ENCODE measurements at places on chromosomes 2 and 18. TPM values are rescaled to one million over a fixed set of nuclear protein-coding genes. Genes with fewer than 3 reads are reported as not detected.

DRC1 gene
- 2.2 TPM for total RNA-seq

ZEB2 gene
- 925 TPM for total RNA-seq

SPEG gene
- 24.7 TPM for total RNA-seq

IL1RL2 gene
- 0.63 TPM for total RNA-seq

CD207 gene
- not detected for total RNA-seq

EMILIN1 gene
- 2.2 TPM for total RNA-seq

HADHB gene
- total RNA-seq, result 47.0 TPM

ITGB6 gene
- total RNA-seq, result not detected

MLPH gene
- not detected for total RNA-seq

COL6A3 gene
- total RNA-seq, result 2.8 TPM

CDH2 gene
- 208 TPM for total RNA-seq

GPBAR1 gene
- not detected for total RNA-seq

FAM228B gene
- 80.1 TPM for total RNA-seq

TEKT4 gene
- total RNA-seq, result not detected
